ENCODE measurements at places on chromosomes 1 and 21.
A peak's percentile ranks its signal among the peaks of the same experiment; 100 is the strongest.

- DNase-seq, result no peak
Measured at GRCh38 chr1:246394121-246394520, 113.0 kb downstream of the SMYD3 start.

GRCh38 chr1:169078163-169078883, 28.2 kb upstream of the ATP1B1 start:
- no peak for DNase-seq

DNA sequence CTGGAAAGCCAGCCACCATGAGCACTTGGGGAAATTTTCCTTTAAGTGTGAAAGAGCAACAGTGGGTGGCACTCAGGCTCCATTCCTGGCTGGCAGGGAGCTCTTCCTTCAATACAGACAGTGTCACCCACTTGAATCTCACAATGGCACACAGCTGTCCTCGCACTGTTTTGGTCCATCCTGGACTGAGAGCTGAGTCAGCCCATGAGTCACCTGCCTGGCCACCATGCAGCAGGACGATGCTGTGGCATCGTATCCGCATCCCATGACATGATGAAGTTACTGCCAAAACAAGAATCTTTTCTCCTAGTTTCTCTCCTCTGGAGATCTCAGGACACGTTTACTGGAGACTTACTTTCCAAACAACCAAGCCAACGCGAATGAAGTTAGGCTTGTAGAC, 6.0 kb downstream of the TMPRSS2 start:
- DNase-seq, result no peak

DNA sequence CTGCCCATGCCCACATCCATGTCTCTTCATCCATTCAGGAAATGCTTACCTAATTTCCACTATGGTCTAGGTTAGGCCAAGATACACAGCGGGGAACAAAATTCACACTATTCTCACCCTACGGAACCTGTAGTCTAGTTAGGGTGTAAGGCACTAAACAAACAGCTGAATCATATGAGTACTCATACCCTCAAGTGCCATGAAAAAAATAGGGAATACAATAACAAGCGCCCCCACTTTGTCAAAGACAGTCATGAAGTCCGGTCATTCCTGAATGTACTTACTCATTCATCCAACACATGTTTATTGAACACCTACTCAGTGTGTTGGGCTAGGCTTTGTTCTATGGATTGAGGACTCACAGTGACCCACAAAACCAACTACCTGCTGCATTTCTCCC, 6.2 kb upstream of the FYB2 start:
- no peak for DNase-seq

GRCh38 chr1:203252678-203253077, 23.2 kb upstream of the CHIT1 start:
- DNase-seq, result no peak

DNA sequence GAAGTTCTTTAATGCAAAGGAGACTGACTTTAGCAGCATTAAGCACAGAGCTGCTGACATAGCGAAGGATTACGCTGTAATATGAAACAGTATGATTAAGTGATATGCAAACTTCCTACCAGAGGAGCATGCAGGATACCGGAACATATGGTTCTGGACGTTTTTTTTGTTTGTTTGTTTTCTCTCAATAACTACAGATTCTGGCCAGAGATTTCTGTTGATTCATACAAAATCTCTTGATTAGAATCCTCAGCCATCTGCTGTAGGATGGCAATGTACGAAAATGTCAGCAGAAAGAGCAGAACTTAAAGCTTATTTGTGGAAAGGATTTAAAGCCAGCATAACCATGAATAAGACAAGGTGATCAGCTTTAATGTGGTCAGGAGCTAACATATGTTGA, 970.7 kb downstream of the KCNT2 start:
- DNase-seq, result no peak

- DNase-seq, result no peak
Measured at GRCh38 chr21:16406355-16406754, 676.6 kb downstream of the USP25 start.

- DNase-seq, result no peak
Measured at GRCh38 chr21:34536311-34536710, 24.3 kb upstream of the KCNE1 start.

DNA sequence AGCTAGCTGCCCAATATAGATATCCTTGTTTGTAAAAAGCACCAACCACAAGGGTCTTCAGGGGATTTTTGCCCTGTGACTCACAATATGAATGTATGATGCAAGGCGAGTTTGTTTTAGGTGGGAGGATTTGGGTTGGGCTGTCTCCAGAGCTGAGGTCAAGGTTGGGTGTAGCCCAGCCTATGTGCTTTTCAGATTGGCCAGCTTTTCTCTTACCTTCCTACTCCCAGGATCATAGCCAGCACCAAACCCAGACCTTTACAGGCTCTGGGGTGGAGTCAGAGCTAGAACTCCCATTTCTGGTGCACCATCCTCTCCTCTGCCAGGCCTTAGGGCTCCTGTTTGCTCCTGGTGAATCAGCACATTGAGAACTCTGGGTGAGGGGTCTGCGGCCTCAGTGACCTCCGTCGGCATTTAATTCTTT, 55.6 kb upstream of the GCLM start:
- DNase-seq, result no peak

DNA sequence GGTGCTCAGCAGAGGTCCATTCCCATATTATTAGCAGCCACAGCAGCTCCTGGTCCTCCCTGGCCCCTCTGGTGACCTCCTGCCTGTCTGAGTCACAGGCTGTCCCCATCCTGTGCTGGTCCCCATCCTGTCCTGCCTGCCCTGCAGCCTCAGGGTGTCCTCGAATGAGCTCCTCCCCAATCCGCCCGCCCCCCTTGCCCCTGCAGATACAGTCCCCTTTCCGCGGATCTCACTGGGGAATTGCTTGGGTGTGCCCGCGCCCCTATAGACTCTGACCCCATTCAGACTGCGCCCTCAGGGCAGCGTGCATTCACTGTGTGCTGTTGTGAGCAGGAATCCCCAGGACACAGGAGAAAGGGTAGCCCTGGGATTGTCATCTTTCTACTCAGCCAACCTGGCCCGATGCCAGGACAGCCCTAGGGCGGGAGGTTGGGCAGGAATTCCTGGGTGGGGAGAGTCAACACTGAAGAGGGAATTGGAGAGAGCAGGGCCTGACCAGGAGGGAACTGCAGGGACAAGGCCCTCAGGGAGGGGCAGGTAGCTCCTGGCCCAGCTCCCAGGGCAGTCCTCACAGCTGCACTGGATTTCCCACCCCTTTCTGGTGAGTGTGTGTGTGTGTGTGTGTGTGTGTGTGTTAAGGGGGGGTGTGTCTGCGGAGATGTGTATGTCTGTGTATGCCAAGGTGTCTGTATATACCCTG, 1.1 kb upstream of the GUCA2A start:
- no peak for DNase-seq

- peak; percentile 91 for DNase-seq
Measured at GRCh38 chr1:206634365-206635079, 814 bp upstream of the DYRK3 start.

- no peak for DNase-seq
Measured at GRCh38 chr1:200180821-200181220, 153.3 kb downstream of the NR5A2 start.

GRCh38 chr21:38819051-38819718, 13.5 kb downstream of the ETS2 start:
- no peak for DNase-seq

DNA sequence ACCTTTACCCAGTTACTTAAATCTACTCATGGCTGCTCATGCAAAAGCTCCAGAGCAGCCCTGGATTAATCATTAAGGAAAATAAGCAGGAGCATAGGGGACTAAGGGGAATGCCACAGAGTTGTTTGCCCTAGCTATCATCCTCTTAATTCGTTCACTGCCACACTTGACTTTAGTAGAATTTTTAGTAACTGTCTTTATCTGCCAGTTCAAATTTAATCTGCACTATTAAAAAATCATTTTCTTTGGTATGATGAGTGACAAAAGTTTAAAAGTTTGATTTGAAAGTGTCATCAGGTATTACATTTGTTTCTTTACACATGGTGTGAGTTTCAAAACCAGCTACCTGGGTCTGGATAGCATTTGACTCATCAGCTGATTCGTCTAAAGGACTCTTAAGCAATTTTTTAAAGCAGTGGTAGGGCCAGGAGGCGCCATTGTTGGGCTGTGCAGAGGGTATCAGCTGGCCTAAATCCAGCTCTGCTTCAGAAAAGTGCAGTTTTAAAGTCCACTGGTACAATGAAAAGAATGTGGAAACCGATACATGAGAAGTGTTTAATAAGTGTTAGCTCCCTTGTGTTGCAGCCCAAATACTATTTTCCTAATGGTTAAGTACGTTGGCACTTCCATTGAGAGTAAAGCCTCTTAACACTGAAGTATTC, 69.9 kb upstream of the DR1 start:
- DNase-seq, result no peak

GRCh38 chr1:116496380-116496779, 74.4 kb downstream of the CD58 start:
- DNase-seq, result no peak

DNA sequence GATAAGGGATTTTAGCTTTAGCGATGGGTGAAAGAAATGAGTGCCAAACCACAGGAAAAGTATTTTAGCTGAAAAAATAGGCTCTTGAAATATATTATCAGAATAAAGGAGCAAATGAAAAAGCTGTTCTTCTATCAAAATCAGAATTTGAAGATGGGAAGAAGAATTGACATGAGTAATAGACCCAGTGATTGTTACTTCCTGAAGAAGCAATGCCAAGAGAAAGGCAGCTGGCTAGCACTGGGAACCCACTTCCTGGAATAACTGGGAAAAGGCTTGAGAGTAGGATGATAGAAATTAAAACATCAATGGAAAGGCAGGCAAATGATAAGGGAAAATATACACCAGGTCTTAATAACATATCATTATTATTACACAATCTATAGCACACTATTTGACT, 29.9 kb upstream of the LYPLAL1 start:
- no peak for DNase-seq

DNA sequence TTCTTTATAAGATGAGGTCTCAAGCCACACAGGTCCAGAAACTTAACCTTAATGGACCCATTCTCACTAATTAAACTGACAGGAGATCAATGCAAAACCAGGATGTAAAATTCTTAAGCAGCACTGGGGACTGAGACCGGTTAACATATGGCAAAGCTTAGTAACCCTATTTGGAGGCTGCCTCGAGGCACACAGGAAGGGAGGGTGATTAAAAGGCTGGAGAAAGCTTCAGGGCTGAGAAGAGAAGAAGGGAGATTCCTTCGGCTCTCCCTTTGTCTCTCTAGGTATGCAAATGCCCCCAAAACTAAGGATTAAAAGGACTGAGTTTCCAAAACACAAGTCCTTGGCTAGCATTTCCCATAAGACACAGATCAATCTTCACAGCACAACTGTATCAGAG, 120.8 kb upstream of the DSCAM start:
- DNase-seq, result no peak

DNA sequence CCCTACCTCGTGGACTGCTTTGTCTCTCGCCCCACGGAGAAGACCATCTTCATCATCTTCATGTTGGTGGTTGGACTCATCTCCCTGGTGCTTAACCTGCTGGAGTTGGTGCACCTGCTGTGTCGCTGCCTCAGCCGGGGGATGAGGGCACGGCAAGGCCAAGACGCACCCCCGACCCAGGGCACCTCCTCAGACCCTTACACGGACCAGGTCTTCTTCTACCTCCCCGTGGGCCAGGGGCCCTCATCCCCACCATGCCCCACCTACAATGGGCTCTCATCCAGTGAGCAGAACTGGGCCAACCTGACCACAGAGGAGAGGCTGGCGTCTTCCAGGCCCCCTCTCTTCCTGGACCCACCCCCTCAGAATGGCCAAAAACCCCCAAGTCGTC, 2.0 kb downstream of the GJA4 start:
- no peak for DNase-seq

- DNase-seq, result no peak
Measured at GRCh38 chr21:14734191-14734590, 188.1 kb upstream of the SAMSN1 start.

- DNase-seq, result peak; percentile 48
Measured at GRCh38 chr1:151371370-151372057, 991 bp downstream of the SELENBP1 start.

- no peak for DNase-seq
Measured at GRCh38 chr1:167339405-167339804, 118.7 kb downstream of the POU2F1 start.

GRCh38 chr1:84198832-84199231, 54.8 kb downstream of the PRKACB start:
- DNase-seq, result no peak

Measured in muscle of arm (tissue), 14 donors.